H54 (cell line): ENCODE measurements at places on chromosomes 12 and 14.
A peak's percentile ranks its signal among the peaks of the same experiment; 100 is the strongest.

DNA sequence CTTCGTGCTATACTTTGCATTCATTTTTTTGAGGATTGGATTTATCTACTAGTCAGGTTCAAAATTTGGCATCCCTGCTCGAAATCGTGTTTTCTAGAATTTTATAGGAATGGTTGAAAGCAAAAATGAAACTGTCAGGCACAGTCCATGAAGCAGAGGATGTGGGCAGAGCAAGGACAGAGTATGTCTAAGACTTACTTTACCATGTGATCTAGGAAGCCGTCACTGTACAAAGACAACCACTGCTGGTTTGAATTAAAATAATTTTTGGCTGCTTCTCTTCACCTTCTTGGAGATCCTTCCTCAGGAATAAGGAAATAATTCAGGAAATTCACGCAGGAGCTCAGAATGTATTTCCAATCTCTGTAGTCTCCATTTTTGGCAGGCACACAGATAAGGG lies 31.6 kb upstream of the SGPP1 start:
- DNase-seq, result no peak

- no peak for DNase-seq
Observed at GRCh38 chr14:96088074-96088473, 48.9 kb downstream of the C14orf132 start.

DNA sequence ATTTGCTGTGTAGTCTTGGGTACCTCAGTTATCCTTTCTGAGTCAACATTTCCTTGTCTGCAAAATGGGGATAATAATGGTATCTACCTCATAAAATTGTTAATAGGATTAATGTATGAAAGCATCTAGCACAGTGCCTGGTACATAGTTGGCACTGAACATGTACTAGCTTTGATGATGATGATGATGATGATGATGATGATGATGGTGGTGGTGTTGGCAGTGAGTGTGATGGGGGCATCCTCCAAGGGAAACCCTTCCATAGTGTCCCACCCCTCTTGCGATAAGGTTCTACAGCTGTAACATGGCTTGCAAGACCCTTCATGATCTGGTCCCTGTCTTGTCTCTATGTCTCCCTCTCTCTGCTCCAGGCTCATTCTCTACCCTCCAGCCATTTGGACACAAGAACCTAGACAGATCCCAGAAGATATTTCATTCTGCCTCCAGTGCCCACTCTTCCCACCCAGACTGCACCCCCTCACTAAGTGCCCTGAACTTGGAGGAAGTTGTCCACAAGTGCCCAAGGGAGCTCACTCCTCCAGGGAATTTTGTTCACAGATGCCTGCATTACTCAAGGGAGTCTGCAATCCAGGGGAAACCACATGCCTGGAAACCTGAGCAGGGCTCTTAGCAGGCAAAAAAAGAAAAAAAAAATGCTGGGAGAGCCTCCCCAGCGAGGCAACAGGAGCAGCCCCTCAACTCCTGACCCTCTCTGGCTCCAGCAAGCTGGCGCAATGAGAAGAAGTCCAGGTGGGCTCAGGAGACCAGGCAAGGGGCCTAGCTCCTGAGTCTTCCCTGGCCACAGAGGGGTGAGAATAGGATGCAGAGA lies 10.1 kb upstream of the BDKRB1 start:
- DNase-seq, result peak; percentile 40

- DNase-seq, result no peak
Observed at GRCh38 chr12:89486264-89486663, 38.3 kb downstream of the GALNT4 start.

DNA sequence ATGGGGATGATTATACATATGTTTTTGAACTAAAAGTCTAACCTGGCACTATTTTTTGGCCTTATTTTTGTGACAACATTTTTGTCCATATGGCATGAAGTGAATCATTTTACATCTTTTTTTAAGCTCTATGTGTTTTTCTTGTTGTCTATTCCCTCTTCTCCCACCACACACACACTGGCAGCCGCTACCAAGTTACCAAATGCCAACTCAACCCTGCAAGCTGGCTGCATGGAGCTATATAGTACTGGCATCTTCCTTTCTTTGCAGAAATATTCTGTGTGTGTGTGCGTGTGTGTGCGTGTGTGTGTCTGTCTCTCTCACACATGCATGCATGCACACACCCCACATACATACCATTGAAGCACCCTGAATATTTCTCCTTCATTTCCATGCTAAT lies 278.9 kb upstream of the SOX5 start:
- DNase-seq, result no peak

- DNase-seq, result no peak
Observed at GRCh38 chr12:13472690-13473089, 276.2 kb downstream of the EMP1 start.

- no peak for DNase-seq
Observed at GRCh38 chr14:44763356-44763755, 198.4 kb downstream of the KLHL28 start.

GRCh38 chr12:108390495-108391203 lies 51.5 kb upstream of the CMKLR1 start:
- DNase-seq, result no peak

DNA sequence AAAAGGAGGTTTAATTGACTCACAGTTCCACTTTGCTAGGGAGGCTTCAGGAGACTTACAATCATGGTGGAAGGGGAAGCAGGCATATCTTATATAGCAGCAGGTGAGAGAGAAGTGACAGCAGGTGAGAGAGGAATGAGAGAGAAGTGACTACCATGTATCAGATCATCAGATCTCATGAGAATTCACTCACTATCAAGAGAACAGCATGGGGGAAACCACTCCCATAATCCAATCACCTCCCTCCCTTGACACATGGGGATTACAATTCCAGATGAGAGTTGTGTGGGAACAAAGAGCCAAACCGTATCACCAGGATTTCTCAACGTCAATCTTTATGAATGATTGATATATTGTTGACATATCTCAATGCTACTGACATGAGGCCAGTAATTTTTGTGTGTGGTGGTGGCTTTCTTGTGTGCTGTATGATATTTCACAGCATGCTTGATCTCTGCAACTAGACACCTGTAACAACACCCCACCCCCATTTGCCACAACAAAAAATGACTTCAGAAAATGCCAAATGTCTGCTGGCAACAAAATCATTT lies 1470.9 kb upstream of the SEL1L start:
- no peak for DNase-seq
